ENCODE measurements at places on chromosomes 13 and 19.

DNA sequence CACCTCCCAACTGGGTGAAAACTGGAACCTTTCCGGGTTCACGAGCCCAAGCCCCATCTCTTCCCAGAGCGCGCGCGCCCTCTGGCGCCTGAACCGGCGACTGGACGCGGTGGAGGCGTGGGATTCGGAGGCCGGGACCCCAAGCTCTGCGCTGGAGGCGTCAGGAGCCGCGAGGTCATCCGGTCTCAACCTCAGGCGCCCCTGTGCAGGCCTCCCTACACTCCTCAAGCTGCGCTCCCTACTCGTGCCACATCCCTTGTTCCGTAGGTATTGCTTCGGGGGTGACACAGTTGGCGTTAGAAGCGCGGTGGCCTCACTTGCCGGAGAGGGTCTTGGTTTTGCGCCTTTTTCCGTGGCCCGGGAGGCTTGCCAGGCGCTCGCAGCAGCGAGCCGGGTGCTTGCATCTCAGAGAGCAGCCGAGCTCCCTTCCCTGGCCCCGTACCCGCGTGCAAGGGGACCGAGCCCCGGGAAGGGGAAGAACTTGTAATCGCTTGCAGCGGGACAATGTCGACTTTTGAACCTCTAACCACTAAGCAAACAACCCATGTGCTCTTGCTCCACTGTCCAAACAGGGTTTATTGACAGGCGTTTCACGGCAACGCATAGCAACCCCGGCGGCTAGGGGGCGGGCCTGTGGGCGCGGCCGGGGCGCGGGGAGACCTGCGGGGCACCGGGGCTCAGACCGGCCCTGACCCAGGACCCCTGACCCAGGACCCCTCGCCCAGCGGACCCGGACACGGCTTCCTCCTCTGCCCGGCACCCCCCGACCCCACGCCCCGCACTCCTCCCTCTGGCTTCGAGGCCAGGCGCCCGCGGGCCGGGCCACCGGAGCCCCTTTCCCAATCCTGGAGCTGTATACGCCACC is 8.5 kb downstream of the CDX2 start:
- DNase-seq: no peak

- no peak for DNase-seq
Observed at GRCh38 chr13:33543631-33544265, 258.2 kb upstream of the STARD13 start.

GRCh38 chr13:111908981-111909380 is 158.0 kb upstream of the SOX1 start:
- DNase-seq: no peak

- DNase-seq: peak; percentile 68
Observed at GRCh38 chr19:51688671-51689571, 4.2 kb upstream of the SPACA6 start.

DNA sequence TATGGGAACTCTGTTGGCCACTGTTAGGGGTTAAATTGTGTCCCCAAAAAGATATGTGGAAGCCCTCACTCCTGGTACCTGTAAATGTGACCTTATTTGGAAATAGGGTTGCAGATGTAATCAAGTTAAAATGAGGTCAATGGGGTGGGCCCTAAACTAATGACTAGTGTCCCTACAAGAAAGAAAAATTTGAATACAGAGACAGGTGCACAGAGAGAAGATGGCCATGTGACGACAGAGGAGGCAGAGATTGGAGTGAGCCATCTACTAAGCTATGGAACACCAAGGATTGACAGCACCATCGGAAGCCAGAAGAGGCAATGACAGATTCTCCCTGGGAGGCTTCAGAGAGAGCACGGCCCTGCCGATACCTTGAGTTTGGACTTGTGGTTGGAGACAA is 16.5 kb downstream of the POU2F2 start:
- no peak for DNase-seq

- DNase-seq: no peak
Observed at GRCh38 chr19:9354651-9355050, 8.2 kb upstream of the ZNF177 start.

DNA sequence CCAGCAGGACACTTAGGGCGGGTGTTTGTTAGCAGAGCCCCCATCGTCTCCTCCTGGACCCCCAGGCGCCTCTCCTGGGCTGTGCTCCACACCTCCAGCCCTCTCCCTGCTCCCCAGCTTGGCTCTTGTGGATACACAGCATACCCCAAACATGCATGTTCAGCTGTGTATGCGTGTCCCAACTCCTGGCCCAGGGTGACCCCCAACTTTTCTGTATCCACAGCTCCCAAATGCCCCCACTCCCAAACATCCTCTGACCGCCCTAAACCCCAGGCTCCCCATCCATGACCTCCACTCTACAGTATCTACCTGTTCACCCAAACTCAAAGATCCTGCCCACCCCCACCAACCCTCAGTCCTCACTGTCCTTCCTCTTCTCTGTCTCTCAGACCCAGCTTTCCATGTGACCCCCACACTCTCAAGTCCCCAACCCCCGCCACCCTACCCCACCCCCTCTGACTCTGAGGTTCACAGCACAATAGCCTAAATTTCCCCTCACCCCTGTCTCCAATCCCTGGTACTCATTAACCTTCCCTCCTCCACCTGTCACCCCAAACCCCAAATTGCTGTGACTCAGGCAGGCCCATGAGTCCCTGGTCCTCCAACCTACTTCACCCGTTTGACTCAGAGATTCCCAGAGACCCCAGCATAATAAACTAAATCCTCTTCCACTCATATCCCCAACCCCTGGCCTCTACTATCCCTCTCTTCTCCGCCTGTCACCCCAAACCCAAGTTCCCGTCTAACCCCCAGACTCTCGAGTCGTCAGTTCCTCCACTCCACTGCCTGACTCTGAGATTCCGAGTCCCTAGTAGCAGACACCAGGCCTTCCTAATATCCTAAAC is 968 bp downstream of the UBE2M start:
- no peak for DNase-seq

DNA sequence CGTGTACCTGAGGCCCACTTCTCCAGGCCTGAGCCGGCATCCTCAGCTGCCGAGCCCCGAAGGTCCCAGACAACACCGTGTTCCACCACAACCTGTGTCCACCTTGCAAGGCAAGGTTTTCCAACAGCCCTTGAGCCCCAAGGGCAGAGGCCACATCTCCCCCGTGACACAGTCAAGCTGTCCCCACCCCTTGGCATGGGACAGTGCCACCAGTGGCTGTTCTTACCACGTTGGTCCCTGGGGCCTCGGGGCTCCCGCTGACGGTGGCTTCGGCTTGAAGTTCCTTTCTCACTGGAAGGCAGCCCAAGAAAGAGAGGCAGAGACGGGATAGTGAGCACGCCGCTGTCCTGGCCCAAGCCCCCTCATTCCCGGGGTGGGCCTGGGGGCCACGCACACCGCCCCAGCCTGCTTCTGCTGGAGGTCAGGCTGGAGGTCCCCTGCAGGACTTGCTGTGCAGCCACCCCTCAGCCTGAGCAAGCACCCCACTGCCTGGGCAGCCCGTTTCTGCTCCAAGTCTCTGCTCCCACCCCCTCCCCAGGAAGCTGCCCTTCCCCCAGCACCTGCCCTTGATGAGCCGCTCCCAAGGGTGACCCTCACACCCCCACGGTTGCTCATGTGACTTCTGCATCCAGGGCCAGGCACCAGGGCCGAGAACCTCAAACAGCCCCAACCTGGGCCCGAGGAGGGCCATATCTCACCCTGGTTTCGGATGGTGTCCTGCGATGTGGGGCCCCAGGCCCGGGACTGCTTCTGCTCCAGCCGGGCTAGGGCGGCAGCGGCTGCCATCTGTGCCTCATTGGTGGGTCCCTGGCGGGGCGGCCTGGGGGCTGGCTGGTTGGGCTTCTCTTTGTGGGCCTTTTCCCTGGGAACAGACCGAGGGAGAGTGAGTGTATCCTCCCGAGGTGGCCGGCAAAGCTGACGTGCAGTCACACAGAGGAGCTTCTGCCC is 4.1 kb downstream of the UBXN6 start:
- no peak for DNase-seq

- no peak for DNase-seq
Observed at GRCh38 chr13:27194209-27194608, 22.6 kb upstream of the USP12 start.

GRCh38 chr19:54616057-54616456 is 14.2 kb upstream of the LILRB1 start:
- DNase-seq: no peak

GRCh38 chr13:97175041-97175440 is 47.1 kb upstream of the MBNL2 start:
- no peak for DNase-seq

GRCh38 chr19:44570984-44571684 is 41.7 kb upstream of the CEACAM20 start:
- DNase-seq: peak; percentile 85

DNA sequence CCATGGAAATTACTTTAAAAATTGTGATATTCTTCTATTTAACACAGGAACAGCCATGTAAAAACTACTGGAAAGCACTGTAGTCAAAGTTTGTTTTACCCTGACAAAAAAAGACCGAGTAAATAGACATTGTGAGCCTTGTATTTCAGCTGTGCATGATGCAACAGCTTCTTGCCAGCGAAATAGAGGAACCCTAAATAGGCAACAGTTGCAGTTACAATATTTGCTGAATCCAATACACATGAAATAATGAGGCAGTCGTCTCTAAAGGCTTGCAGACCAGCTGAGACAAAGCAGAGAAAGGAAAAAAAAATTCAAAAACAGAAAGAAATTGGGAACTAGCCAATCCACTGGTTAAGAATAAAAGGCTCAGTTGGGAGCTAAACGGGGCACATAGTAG is 1001.1 kb downstream of the OLFM4 start:
- DNase-seq: no peak

DNA sequence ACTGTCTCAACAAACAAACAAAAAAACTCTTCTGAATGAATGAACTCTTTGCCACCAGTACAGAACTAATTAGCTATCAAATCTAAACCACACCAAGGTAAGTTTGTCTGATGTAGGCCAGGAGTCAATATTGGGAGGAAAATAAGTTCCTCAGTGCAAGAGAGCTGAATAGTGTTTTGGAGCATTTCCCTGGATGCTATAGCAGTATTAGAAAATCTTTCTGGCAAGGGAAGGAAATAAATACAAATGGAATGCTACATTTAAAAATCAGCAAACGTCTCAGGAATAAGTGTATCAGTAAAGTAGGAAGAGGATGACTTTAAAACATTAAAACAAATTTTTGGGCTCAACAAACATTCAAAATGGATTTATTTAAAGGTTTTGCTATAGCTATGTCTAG is 81.3 kb upstream of the TMTC4 start:
- no peak for DNase-seq

GRCh38 chr19:51372649-51373504 is at the start of gene NKG7:
NKG7 (minus strand) TSS chr19:51372654; CDS start chr19:51372535, 119 bp downstream.
- DNase-seq: no peak

- DNase-seq: no peak
Observed at GRCh38 chr19:33731881-33732280, 64.8 kb upstream of the KCTD15 start.

GRCh38 chr13:54574791-54575190 is 1546.2 kb downstream of the OLFM4 start:
- DNase-seq: no peak

GRCh38 chr19:22620912-22621311 is 13.2 kb upstream of the ZNF492 start:
- no peak for DNase-seq

DNA sequence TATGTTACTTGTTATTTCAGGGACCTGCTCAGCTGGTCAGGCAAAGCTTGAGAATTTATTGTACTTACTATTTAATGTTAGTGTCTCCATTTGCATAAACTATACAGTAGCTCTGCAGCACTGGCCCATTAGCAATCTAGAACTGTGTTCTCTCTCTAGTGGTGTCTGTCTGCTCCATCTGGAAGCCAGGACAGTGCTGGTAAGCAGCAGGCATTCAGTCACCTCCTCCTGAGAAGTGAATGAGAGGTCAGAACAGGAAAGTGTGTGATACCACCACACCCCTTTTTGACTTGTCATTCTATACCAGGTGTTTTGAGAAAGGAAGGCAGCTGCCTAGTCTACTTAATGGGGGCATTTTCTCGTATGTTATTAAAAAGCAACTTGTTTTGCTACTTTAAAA is 3.9 kb downstream of the COG3 start:
- no peak for DNase-seq

DNA sequence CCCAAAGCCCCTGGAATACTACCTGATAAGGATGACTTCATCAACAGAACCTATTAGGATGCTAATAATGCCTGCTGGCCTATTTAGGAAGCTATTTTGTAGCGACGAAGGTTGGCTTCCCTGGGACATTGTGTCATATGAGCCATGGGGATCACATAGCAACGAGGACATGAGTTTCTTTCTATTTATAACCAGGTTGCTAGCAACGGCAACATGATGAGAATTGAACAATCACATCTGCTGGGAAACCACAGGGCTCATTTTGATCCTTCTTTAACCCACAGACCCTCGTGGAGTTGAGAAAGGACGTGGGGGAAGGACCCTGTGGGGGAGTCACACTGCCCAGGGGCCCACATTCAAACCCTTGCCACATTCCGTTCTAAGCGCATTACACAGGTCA is 172.2 kb downstream of the COL4A1 start:
- no peak for DNase-seq

DNA sequence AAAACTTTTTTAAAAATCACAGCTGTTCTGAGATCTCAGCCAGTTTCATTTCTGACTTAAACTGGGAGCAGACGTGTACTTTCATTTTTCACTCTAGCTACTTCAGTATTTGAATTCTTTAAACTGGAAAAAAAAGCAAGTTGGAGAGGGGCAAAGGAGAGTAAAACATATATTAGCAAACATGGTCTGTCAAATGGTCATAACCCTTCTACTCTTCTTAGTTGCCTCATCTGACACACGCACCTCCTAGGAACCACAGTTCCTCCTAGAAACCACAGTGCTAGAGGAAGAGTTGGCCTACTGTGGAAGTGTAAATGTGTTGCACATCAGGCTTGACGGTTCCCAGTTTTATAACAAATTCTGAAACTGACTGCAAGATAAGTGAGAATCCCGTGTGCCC is 47.2 kb downstream of the TM9SF2 start:
- DNase-seq: no peak

DNA sequence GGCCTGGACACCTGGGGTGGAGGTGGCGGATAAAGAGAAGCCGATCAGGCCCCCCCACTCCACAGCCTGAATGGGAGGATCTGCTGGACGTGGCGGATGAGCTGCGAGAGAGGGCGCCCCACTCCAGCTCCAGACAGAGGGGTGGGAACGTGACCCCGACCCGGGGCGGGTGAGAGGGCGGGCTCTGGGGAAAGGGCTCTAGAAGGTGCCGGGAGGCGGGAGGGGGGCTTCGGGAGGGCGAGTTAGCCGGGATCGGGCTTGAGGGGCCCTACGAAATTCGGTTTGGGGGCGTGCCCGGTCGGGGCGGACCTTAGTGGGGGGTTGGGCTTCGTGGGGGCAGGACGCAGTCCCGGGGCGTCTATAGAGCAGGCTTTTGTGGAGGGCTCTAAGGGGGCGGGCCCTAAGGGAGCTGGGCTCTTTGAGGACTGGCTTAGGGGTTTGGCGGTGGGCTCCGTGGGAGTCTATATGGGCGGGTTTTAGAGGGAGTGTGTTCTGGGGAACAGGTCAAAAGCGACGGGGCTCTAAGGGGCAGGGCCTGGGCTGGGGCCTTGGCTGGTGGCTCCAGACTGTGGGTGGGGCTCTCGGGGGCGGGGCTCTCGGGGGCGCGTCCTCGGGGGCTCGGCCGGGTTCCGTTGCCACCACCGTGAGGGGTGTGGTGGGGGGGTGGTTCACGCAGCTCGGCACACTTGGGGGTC is 4.1 kb upstream of the NANOS3 start:
- DNase-seq: no peak

- no peak for DNase-seq
Observed at GRCh38 chr13:23460921-23461320, 27.4 kb upstream of the SACS start.

- DNase-seq: no peak
Observed at GRCh38 chr13:57992416-57992815, 360.9 kb downstream of the PCDH17 start.

GRCh38 chr19:3361384-3362216 is 4.8 kb upstream of the NFIC start:
- DNase-seq: no peak

- DNase-seq: no peak
Observed at GRCh38 chr13:42812316-42812715, 30.9 kb downstream of the FAM216B start.
